ENCODE measurements at places on chromosomes 12 and 14.

DNA sequence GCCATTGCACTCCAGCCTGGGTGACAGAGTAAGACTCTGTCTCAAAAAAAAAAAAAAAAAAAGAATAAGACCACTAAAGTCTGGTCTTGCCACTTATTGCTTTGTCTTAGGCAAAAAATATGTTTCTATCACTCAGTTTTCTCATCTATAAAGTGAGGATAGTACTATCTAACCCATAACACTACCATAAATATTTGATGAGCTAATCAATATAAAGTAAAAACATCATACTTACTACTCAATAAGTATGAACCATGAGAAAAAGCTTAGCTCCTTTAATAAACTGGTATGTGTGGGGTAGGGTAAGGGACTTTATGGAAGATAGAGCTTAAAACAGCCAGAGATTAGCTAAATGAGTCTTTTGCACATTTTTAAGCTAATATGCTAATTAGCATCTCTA is 85.5 kb downstream of the GXYLT1 start:
- DNase-seq = no peak

GRCh38 chr12:94988471-94988870 is 15.0 kb downstream of the NDUFA12 start:
- no peak for DNase-seq

DNA sequence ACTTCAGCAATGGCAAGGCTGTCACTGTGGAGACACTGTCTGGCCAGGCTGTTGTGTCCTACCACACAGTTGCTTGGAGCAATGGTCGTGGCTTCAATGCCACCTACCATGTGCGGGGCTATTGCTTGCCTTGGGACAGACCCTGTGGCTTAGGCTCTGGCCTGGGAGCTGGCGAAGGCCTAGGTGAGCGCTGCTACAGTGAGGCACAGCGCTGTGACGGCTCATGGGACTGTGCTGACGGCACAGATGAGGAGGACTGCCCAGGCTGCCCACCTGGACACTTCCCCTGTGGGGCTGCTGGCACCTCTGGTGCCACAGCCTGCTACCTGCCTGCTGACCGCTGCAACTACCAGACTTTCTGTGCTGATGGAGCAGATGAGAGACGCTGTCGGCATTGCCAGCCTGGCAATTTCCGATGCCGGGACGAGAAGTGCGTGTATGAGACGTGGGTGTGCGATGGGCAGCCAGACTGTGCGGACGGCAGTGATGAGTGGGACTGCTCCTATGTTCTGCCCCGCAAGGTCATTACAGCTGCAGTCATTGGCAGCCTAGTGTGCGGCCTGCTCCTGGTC is 4.3 kb downstream of the LRP10 start:
- DNase-seq = no peak

DNA sequence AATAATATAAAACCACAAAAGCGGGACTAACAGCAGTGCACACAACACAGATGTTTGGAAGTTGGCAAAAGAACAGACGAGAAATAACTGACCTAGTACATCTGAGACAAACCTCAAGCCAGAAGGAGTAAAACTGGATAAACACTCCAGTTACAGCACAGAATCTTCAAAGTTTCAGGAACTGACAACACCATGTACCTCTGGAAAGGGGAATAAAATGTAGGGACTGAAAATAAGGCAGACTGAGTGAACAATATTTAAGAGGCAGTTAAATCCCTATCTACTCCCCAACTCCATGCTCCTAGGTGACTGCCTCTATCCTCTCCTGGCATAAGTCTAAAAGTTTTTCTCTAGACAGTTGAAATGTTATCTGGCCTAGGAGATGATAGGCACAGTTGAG is 57.9 kb downstream of the ZFYVE21 start:
- DNase-seq = no peak

DNA sequence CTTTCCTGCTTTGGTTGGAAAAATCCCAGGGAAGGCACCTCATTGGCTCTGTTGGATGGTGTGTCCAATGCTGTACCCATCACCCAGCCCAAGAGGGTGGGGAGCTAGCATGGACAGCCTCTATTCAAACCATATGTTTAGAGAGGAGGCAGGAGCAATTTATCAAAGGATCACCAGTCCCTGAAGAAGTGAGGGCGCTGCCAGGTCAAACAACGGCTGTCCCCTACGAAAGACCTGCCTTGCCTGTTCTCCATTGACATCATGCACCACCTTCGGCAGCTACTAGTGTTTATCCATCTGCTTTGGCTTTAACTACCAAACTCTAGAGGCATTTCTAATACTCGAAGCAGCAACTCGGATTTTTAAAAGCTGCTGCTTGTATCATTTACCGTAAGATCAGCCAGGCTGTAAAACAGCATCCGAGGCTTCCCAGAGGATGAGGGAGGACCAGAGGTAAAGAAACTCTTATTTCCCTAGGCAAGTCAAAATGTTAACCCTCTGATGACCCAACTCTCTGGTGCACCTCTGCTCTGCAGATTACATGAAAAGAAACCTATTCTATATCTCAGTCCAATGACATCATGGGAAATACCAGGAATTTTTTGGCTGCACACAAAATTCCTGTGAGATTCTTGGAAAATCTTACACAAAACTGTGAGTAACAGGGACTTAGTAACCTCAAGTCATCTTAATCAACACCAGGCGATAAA is 720.9 kb upstream of the TBX3 start:
- DNase-seq = no peak

- DNase-seq = no peak
Observed at GRCh38 chr14:30710876-30711275, 88.8 kb downstream of the SCFD1 start.

DNA sequence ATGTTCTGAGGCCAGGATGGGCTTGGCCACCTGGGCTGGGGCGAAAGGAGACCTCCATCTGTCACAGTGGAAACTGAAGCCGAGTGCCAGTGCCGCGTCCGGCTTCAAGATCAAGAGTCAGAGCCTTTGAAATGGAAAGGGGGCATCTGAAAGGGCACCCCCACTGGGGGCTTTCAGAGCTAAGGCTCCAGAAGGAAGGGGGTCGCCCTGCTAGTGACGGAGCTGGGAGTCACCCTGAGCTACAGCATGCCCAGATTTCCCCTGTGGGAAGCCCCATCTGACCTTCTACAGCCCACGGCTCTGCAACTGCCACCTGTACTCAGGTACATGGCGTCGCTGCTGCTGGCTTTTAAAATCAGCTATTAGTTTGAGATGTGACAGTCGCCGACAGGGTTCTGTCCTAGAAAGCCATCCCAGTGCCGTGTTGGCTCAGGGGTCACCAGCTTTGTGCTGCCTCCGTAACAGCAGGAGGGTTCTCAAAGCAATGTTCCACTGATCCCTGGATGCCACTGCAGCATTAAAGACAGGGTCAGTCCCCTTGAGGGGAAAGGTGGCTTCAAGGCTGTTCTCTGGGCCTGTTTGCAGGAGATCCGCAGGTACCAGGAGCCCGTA is 31.5 kb downstream of the CCNK start:
- no peak for DNase-seq

- DNase-seq = no peak
Observed at GRCh38 chr12:97063292-97063935, 156.4 kb downstream of the NEDD1 start.
